ENCODE measurements at places on chromosomes 16 and 17.

- no peak for DNase-seq
Observed at GRCh38 chr17:57982452-57983170, 5.4 kb downstream of the VEZF1 start.

DNA sequence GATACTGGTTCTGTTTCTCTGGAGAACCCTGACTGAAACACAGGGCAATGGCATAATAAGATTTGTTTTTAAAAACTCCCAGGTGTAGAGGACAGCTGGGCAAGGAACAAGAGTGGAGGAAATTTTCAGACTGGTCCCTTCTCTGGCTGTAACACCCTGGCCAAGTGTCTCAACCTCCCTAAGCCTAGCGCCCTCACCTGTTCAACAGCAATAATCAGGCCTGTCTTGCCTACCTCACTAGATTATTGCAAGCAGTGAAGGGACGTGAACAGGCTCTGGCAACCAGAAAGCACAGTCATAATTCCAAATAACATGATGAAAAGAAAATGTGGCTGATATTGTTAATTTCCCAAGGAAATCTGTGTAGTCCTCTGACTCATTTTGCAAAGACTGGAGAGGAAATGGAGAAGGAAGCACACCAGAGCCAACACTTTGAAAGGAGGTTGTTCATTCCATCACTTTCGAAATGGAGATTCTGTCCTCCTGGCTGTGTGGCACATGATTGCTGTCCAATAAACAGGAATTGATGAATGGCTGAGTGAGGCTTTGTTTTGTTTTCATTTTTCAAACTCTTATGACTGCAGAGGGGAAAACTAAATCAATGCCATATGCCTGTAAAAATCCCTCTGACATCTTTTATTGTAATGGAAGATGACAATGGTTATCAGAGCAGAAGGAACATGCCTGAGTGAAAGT is 87.5 kb upstream of the HLF start:
- no peak for DNase-seq

DNA sequence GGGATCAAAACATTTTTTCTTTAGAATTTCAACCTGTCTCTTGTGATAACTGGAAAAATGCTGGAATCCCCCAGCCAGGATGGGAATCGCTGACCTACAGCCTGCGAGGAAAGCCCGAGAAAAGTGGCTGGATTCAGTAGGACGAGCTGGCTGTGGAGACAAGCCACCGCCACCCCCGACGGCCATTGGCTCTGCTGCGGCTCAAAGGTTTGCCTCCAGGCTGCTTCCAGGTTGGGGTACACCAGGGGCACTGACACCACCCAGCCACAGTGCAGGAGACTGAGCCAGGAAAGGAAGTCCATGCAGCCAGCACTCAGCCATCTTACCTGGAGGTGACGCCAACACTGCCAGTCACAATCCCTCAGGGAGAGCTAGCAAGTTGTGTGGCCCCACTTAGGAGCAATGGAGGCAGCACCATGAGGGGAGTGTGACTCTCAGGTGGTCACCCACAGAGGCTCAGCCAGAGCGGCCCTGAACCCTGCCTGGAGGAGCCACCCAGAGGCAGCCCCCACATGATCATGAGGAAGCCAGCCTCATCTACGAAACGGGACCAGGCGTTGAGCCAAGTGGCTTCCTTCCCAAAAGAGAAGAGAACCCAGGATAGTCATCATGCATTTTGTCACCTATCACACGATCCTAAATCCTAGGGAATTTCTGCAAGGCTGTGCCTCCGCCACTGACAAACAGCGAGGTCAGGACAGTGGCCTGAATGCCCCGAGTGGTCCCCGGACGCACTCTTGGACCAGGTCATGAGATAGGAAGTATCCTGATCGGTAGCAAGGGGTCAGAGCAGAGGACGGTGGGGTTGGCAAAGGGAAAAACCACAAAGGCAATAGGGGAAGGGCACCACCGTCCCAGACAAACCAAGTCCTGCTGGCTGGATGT is 84.8 kb downstream of the RBFOX3 start:
- DNase-seq, result no peak

DNA sequence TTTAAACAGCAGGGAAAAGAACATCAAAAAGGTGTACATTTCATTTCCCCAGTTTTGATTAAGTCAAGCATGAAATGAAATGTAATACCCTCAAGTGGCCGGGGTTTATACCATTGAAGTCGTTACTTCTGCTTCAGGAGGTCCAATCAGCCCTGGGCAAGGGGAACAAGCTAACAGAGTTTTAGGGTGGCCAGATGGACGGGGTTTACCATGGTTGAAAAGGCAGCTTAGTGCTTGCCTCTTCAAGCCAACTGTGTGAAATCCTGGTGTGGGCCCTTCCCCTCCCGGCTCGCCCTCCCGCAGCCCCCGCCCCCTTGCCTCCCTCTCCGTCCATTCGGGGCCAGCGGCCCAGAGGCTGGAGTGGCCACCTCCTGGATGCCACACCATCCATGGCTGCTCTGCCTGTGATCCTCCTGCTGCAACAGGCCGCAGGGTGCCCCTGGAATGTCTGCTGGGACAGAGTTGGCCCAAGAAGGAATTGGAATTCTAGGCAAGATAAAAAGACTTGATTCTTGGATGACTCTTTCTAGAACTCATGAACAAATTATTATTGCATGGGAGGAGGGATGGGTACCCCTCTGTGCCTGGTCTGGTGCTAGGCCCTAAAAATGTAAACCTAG is 296.2 kb upstream of the IRX3 start:
- no peak for DNase-seq

DNA sequence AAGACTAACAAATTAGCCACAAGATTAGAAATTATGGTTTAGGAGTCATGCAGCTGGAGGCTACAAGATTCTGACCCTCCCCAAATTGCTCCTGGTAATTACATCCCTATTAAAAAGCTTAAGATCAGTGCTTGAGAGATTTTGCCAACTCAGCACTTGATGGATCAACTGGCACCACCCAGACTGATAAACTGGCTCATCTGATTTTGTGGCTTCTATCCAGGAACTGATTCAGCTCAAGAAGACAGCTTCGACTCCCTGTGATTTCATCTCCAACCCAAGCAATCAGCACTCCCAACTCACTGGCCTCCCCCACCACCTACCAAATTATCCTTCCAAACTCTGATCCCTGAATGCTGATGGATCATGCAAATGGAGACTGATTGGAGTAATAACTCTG is 94.8 kb downstream of the TNFRSF13B start:
- no peak for DNase-seq

DNA sequence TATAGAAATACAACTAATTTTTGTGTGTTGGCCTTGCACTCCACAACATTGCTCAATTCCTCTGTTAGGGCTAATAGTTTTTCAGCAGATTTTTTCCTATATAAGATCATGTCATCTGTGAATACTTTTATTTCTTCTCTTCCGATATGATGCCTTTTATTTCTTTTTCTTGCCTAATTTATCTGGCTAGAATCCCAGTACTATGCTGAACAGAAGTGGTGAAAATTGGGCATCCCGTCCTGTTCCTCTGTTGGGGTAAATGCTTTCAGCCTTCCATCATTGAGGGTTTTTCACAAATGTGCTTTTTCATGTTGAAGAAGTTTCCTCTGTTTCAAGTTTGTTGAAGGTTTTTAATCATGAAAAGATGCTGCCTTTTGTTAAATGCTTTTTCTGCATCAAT is 22.7 kb upstream of the TNFRSF13B start:
- no peak for DNase-seq

DNA sequence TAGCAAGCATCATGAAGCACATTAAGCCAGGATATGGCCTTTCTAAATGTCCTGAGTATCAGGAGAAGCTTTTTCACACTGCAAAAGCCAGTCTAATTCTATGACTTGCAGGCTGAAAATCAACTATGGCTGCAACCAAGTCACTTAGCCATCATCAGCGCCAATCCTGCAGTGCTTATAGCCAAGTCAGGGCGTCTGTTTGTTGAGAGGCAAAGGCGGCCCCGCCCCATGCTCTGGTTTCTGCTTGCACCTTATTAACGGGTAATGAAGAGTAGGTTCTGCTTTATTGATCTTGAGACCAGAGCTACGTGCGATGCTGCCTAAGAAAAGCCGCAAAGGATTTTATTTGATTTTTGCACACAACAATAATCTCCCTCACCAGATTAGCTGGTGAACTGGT is 88.4 kb downstream of the CDH13 start:
- DNase-seq, result no peak

Measured in T-helper 2 cell treated with Interferon-gamma antibody and Interleukin-4, amounts not matched to agents 5 μg/mL and 100 μg/mL, for 36 hours (primary cell).